Esophagus squamous epithelium (tissue), 5 donors: ENCODE measurements at places on chromosomes 7 and 10.

DNA sequence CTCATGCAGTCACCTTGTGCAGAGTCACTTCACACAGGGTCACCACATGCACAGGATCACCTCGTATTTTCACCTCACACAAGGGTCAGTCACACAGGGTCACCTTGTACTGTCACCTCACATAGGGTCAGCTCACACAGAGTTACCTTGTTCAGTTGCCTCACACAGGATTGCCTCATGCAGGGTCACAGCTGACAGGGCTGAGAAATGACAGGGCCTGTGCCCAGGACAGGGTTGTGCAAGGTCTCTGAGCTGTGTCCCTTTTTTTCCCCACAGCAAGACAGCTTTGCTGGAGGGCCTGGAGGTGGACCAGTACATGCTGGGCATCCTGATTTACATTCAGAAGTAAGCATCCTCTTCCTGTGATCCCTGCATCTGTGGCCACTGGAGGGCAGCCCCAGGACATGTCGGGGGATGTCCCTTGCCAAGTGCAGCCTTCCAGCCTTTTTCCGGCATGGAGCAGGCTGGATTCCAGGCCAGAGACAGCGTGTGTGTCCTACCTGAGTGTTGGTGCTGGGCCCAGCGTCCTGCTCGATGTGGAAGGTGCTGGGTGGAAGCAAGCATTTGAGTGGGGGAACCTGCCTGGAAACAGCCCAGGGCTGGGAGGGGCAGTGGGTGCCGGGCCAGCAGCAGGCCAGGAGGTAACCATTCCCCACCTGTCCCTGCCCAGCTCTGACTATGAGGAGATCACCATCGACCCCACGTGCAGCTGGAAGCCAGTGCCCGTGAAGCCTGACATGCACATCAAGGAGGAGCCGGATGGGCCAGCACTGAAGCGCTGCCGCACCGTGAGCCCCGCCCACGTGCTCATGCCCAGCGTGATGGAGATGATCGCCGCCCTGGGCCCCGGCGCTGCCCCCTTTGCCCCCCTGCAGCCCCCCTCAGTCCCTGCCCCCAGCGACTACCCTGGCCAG lies 16.3 kb downstream of the ZMIZ2 start:
- no peak for DNase-seq

GRCh38 chr10:72951760-72952159 lies 2.8 kb downstream of the PLA2G12B start:
- no peak for DNase-seq

DNA sequence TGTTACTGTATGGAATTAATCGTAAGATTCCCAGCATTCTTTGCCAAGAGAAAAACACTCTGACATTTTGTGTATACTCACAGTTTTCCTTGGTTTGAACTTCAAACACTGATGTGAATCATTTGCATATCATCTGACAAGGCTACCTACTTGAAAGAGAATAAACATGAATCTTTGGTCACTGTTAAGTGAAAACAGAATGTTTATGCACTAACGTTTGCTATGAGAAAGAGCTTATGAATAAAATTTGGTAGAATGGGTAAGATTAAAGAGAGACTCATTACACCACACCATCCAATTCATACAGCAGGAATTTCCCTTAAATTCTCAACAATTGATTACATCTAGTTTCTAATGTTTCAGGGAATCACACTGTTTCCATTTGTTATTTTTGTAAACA lies 46.6 kb downstream of the MACC1 start:
- DNase-seq = no peak

- DNase-seq = no peak
Measured at GRCh38 chr7:137923380-137923779, 76.6 kb upstream of the DGKI start.

- no peak for DNase-seq
Measured at GRCh38 chr10:70552586-70552985, 50.0 kb downstream of the PRF1 start.

GRCh38 chr7:44750424-44750823 lies 1.8 kb downstream of the ZMIZ2 start:
- DNase-seq = no peak

GRCh38 chr10:74022926-74023629 lies 25.2 kb downstream of the VCL start:
- DNase-seq = no peak

GRCh38 chr10:102835007-102835482 lies 2.2 kb downstream of the CYP17A1 start:
- DNase-seq = no peak

- no peak for DNase-seq
Measured at GRCh38 chr7:47604496-47604890, 22.6 kb upstream of the TNS3 start.

- no peak for DNase-seq
Measured at GRCh38 chr7:108143658-108144420, 13.7 kb upstream of the LAMB4 start.

GRCh38 chr7:76338298-76339084 lies 20.3 kb downstream of the YWHAG start:
- DNase-seq = no peak

DNA sequence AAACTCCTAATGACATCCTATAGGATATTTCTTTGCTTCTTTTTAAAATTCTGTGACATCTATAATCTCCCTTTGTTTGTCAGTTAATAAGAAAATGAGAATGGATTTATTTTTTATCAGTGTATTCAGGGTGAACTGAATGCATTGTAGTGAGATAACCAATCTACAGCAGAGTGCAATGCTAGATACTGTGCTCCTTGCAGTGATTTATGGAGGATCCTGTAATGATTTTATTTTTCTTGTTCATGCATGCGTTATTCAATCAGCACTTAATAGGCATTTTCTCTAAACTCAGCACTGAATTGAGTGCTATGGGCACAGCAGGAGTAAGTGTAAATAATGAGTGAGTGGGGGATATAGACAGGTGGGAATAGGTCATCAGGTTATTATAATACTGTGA lies 253.9 kb downstream of the CDK14 start:
- DNase-seq = no peak

DNA sequence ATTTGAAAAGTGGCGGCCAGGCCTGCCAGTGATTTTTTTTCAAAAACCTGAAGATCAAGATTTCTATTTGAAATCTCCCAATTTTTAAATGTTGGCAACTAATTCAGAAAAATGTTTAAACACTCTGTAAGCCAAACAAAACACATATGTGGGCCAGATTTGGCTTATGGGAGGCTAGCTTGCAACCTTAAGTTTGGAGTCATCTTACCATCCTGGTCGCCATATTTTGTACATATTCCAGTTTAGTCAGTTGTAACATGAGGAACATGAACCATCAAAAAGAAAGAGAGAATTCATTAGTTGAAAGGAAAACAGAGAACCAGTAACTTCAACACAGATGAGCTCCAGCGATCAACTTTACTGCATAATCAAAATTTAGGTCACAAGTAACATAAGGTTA lies 115.4 kb downstream of the TMEM26 start:
- no peak for DNase-seq

- DNase-seq = no peak
Measured at GRCh38 chr10:12243864-12244620, 48.1 kb downstream of the CDC123 start.

DNA sequence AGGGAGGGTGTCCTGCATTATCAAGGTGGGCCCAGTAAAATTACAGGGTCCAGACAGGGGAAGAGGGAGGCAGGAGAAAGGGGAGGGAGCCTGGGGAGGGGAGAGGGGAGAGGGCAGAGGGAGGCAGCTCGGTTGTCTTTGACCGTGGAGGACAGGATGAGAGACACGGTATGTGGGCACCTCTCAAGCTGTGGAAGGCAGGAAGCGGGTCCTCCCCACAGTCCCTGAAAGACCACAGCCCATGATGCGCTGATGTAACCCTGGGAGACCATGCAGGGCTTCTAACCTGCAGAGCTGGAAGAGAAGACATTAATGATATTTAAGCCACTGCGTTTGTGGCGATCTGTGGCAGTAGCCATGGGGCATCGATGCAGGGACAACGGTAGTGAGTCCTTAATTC lies 27.2 kb upstream of the MNX1 start:
- no peak for DNase-seq

GRCh38 chr10:124144536-124144935 lies 51.1 kb upstream of the CHST15 start:
- no peak for DNase-seq

DNA sequence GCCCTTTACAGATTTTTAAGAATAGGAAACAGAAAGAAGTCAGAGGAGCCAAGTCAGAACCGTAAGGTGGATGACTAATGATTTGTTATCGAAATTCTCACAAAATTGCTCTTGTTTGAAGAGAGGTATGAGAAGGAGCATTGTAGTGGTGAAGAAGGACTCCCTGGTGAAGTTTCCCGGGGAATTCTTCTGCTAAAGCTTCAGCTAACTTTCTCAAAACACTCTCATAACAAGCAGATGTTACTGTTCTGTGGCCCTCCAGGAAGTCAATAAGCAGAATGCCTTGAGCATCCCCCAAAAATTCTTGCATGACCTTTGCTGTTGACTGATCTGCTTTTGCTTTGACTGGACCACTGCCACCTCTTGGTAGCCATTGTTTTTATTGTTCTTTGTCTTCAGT lies 152.9 kb downstream of the HGF start:
- no peak for DNase-seq

DNA sequence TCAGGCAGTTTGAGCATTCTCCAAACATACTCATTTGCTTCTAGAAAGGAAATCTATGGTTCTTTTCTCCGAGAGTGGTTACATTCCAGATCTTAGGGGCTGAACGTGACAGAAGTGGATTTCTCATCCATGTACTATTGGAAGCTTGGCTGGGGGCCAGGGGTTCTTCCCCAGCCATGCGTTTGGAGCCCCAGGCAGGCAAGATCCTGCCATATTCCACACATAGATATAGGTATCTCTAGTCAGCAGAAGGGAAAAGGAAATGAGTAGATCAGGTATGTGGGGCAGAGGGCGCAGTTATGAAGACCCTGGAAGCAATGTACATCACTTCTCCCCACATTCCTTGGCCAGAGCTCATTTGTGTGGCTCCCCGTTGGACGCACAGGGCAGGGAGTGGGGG lies 299.8 kb downstream of the CCDC3 start:
- no peak for DNase-seq

- DNase-seq = no peak
Measured at GRCh38 chr10:122999347-122999746, 9.2 kb downstream of the IKZF5 start.

DNA sequence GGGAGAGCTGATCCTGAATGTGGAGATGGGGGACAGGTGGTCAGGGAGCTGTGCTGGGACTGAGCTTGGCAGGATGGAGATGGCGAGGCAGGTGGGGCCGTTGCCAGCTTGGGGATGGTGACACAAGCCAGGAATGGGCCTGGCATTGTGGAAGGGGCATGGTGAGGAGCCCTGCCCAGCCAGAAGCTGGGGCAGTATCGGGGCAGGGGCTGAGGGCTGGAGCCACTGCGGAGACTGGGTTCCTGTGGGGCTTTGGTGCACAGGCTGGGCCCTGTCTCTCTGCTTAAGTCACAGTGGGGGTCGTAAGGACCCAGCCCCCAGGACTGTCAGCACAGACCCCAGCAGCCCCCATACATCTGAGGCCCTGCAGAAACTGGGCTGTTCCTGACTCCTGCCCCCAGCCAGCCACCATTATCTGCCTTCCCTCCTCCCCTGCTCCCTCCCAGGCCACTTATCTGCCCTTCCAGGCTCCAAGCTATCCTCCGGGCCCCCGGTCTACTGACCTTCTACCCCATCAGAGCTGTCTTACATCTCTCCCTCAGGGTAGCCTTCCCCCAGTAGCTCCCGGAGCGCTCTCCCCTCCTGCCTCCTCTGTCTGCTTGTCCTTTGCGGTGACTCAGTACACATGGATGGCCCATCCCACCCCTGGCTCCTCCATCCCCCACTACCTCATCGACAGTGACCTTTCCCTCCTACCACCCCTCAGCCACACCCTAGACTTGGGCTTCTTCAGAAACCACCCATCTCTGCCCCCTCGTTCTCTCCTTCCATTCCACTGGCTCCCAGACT lies 44.2 kb downstream of the PPIF start:
- no peak for DNase-seq

- DNase-seq = no peak
Measured at GRCh38 chr7:36266190-36266589, 113.1 kb downstream of the EEPD1 start.

- DNase-seq = no peak
Measured at GRCh38 chr10:125982260-125982948, 86.0 kb downstream of the FANK1 start.

GRCh38 chr7:54831644-54832095 lies 72.7 kb upstream of the SEC61G start:
- DNase-seq = no peak

GRCh38 chr7:66937940-66938339 lies 16.9 kb downstream of the TMEM248 start:
- no peak for DNase-seq

DNA sequence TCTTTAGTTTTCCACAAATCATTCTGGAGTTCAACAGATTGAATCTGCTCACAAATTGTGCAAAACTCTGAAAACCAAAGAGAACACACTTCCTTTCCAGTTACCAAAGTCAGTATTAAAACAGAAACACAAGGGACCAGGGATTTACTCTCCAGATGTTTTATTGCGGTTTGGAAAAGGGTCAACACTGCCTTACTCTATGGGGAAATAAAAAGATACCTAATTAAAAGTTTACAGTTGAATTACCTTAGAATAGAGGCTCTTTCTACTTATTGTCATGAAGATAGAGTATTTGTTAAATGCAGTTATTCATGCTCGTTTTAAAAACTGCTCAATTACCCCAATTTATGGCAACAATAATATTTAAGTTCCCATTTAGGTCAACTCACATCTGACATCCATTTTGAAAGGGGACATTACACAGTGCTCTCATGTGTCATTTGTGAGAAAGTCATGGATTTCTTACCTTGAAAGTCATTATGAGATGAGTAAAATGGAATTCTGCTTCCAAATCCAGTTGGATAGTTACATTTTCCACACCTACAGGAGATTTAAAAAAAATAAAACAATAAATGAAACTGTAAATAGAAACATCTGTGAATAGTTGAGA lies 8.4 kb downstream of the LAMB1 start:
- no peak for DNase-seq

DNA sequence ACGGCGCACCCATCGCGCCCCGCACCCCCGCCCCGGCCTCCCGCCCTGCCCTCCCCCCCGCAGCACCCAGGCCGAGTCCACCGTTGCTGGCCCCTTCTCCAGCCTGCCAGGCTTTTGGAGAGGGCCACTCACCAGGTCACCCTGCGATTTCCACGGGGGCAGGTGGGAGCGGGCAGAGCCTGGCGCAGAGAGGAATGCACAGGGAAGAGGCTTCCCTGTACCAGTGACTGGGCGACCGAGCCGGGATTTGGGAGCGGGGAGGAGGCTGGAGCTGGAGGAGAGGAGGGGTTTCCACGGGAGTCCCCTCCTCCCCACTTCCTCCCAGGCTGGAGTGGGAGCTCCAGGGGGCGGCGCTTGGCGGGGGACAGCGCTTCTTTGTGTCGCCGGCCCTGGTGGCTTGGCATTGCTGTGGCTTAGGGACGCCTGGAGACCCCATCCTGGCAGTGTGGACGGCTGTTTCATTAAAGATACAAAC lies 19.3 kb downstream of the TCAF1 start:
- no peak for DNase-seq
